NCI-H345 (cell line): ENCODE measurements at places on chromosomes 4 and X.

DNA sequence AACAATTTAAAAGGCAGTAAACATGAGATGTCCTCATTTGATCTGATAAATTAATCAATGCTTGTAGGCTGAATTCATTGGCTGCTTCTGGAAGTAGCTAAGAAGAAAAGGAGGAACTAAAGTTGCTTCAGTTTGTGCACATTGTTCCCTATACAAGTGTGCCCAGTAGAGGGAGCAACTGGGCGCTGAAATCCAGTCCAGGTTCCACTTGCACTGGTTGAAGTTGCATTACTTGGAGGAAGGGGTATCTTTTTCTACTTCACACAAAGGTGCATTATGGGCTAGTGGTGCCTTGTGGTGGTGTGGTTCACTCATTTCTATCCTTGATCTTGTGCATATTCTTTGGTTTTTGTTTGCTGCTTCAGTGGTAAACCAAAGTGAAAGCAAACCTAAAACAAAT, 67.9 kb upstream of the SOX3 start:
- no peak for DNase-seq

- no peak for DNase-seq
Measured at GRCh38 chrX:134840370-134840769, 150.4 kb upstream of the SMIM10 start.

DNA sequence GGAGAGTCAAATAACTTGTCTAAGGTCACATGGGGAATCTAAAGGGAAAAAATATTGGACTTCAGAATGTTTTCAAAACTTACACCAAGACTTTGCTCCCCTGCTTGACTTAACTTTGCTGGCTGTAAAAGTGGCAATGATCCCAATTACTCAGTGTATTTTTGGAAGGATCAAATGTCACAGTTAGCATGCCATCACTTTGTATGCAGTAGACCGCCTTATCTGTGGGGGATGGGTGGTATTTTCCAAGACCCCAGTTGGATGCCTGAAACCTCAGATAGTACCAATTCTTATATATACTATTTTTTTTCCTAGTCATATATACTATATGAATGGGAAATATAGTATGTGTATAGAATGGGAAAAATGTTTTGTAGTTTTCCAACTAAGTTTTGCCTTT, 53.4 kb downstream of the COL4A6 start:
- DNase-seq: no peak

GRCh38 chrX:10395643-10396042, 224.7 kb downstream of the MID1 start:
- DNase-seq: no peak

- DNase-seq: no peak
Measured at GRCh38 chrX:88072339-88073030, 554.9 kb downstream of the KLHL4 start.

DNA sequence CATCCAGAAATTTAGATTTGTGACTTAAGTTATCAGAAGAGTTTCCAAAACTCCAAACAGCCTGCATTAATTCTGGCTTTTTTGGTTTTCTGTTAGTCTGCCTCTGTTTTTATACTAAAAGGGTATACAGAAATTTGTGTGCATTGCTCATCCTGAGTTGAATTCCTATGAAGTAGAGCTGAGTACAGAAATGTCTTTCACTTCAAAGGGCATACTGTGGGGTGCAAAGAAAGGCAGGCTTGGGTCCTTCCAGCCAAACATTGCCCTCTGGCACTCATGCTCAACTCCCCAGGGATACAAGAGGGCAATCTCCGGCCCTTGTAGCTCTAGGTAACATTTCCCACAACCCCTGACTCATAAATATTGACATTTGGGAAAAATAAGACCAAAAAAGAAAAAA, 27.6 kb upstream of the TMEM184C start:
- DNase-seq: no peak

DNA sequence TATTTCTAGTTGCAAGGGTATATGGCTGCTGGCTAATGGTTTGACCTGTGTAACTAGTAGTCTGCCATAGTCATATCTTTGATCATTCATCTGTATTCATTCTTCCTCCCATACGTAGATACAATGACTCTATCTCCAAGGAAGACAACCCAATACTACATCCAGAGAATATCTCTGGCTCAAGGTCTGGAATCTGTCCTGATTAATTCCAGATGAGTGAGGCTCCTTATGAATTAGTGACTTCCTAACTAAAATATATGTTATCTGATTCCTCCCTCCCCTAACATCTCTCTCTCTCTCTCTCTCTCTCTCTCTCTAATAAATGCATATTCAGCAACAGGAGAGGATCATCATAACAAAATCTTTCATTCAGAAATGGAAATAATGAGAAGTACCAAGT, 641.5 kb downstream of the FAT4 start:
- DNase-seq: no peak

GRCh38 chr4:159280442-159281172, 177.7 kb downstream of the RAPGEF2 start:
- DNase-seq: peak; percentile 7

DNA sequence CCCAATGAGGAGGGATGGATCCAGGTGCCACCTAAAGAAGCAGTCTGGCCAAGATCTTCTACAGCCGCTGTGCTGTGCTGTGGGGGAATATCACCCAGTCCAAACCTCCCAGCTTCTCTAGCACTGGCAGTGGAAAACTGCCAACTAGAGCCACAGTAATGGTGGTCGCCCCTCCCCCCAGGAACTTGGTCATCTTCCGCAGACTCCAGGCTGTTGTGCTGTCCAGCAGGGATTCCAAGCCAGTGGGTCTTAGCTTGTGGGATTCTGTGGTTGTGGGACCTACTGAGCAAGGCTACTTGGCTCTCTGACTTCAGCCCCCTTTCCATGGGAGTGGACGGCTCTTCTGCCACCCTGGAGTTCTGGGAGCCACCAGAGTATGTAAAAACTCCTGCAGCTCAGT, 18.2 kb downstream of the GPRASP1 start:
- DNase-seq: no peak

GRCh38 chr4:142081025-142081424, 444.6 kb downstream of the IL15 start:
- DNase-seq: no peak

DNA sequence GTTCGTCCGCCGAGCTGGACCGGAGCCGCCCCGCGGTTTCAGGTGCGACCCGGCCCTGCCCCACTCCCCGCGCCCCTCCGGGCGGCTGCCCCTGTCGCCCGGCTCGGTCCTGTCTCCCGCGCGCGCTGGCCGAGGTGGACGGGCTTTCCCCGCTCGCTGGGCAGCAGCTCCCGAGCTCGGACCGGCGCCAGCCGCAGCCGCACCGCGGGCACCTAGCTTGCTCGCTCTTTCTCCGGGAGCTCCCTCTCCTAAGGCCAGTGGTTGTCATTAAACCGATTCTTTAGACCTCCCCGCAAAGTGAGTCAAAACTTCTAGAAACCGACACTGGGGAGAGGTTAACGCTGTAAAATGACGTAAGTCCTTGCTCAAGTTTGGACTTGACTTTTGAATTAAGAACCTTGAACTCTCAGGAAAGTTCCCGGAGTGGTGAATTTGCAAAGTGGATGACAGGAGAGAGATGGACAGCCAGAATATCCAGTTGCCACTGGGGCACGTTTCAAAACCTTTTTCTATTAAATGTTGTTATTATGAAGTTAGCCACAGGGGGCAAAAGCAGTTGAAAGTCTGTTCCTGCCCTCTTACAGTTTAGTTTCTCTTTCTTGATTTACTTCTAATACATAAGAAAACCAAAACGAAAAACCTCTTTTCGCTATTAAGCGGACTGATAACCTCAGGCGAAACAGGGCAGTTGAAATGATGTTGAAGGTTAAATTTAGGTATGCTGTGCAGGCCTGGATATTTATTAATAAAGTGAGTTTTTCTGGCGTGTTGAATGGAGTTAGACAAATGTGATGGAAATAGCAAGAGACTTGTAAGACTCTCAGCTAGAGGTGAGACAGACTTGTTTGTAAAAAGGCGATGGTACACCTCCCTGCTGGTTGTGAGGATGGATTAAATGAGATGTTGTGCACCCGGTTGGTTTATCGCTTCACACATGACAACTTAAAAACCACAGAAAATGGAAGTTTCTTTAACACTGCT, 847 bp downstream of the PI4K2B start:
- DNase-seq: peak; percentile 53

GRCh38 chr4:102842367-102842766, 15.0 kb upstream of the UBE2D3 start:
- no peak for DNase-seq

GRCh38 chr4:11768251-11768972, 339.7 kb upstream of the HS3ST1 start:
- no peak for DNase-seq

- no peak for DNase-seq
Measured at GRCh38 chrX:30577362-30577991, at the start of gene TASL. TASL (minus strand) TSS chrX:30577766; CDS start chrX:30560355, 17,411 bp downstream.

GRCh38 chrX:135520553-135521404, at the start of gene INTS6L:
INTS6L (plus strand) TSS chrX:135520660; CDS start chrX:135520993, 333 bp downstream.
- DNase-seq: peak; percentile 61

DNA sequence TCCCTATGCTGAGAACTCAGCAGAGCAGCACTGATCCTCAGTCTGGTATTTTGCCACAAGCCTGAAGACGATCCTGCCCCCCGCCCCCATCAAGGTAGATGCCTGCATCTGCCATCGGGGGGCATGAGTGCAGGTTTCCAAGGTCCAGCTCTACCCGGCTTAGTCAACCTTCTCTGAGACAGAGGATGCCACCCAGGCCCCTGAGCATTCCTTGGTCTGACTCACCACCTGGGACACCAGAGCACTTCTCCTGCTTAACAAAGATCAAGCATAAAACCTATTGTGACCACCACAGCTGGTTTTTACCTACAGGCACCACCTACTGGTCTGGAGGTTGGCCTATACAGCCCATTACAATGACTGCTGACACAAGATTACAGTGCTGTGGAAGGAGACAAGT, 1168.1 kb downstream of the PCDH19 start:
- DNase-seq: no peak

- peak; percentile 47 for DNase-seq
Measured at GRCh38 chr4:147731580-147732517, at the start of gene ARHGAP10. ARHGAP10 (plus strand) TSS chr4:147732088; CDS start chr4:147732302, 214 bp downstream.

DNA sequence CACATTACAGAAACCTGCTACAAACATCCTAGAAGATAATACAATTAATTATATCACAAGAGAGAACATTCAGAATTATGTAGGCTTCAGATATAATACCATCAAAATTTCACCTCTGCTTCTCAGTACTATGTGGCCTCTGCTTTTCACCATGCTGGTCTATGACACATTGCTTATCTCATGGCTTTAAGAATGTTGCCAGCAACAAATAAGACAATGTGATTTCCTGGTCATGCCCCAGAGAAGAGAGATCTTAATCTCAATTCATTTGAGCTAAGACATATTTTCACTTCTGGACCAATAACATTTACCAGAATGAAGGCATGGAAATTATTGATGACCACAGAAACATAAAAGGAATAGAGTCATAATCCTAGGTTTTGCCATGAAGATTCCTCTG, 1233.4 kb upstream of the ADGRL3 start:
- DNase-seq: no peak

DNA sequence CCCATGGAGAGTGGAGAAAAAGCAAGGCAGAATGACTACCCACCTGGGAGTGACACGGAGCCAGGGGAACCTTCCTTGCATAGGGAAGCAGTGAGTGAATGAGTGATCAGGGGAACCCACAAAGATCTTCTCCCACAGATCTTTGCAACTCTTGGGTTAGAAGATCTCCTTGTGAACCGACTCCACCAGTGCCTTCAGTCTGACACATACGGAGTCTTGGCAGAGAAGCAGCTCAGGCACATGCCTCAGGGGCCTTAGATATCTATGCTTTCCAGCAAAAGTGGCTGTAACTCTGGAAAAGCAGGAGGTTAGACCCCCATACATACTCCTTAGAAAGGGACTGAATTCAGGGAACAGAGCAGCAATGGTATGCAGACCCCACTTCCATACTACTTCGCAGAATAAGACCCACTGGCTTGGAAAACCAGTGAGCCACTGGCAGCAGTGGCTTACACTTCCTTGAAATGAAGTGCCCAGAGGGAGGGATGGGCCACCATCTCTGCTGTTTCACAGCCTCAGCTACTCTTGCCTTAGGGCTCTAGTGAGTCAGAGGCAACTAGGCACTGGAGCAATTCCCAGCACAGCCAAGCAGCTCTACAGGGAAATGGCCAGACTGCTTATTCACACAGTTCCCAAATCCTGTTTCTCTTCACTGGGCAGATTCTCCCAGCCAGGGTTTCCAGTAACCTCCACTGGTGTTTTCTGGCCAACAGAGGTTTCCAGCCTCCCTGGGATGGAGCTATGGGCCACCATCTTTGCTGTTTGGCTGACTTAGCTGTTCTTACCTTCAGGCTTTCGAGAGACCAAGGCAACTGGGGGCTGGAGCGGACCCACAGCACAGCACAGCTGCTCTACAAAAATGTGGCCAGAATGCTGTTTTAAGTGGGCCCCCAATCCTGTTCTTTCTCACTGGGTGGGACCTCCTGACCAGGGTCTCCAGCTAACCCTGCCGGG, 82.8 kb upstream of the TCEAL2 start:
- DNase-seq: no peak

- DNase-seq: no peak
Measured at GRCh38 chr4:9963328-9963727, 58.0 kb downstream of the SLC2A9 start.

- DNase-seq: no peak
Measured at GRCh38 chr4:4582653-4583052, 40.8 kb upstream of the STX18 start.

- peak; percentile 53 for DNase-seq
Measured at GRCh38 chrX:53048169-53049126, at the start of gene GPR173. GPR173 (plus strand) TSS chrX:53048789; CDS start chrX:53076622, 27,833 bp downstream.

- DNase-seq: peak; percentile 84
Measured at GRCh38 chr4:65661471-65661870, 8.8 kb downstream of the EPHA5 start.

DNA sequence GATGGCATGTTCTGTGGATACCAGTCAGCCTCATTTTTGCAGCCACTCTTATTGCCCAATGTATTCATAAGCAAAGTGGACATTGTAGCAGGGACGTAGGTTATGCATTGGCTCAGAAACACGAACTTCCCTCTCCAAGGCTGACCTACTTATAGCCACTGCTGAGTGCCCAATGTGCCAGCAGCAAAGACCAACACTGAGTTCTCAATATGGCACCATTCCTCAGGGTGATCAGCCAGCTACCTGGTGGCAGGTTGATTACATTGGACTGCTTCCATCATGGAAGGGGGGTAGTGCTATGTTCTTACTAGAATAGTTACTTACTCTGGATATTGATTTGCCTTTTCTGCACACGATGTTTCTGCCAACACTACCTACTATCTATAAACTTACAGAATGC, 306.9 kb downstream of the KCNIP4 start:
- DNase-seq: no peak

- DNase-seq: no peak
Measured at GRCh38 chr4:177680308-177680707, 238.1 kb upstream of the AGA start.

- no peak for DNase-seq
Measured at GRCh38 chrX:109709129-109709631, 23.9 kb downstream of the ACSL4 start.

DNA sequence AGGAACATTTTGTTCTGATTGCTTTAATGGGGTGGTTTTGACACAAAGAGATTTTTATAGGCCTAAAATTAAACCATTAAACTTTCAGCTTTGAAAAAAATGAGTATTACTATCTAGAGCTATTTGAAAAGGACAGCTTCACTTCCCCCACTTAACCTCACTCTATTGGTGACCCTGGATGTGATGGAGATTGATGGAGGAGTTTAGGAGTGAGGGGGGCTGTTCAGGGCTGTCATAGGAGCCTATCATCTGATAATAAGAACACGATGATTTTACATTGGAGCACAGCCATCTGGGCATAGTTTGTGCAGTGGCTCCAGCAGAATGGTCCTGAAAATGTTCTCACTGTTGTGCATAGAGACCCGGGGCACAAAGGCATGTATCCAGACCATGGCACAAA, 71.1 kb upstream of the EFNB1 start:
- no peak for DNase-seq

GRCh38 chr4:168844353-168845049, 165.6 kb downstream of the CBR4 start:
- DNase-seq: no peak

- no peak for DNase-seq
Measured at GRCh38 chr4:136934601-136935000, 597.7 kb downstream of the PCDH18 start.
